ENCODE measurements at places on chromosomes 16 and 17.

GRCh38 chr16:87160234-87160636, 157.0 kb downstream of the C16orf95 start:
- no peak for DNase-seq

DNA sequence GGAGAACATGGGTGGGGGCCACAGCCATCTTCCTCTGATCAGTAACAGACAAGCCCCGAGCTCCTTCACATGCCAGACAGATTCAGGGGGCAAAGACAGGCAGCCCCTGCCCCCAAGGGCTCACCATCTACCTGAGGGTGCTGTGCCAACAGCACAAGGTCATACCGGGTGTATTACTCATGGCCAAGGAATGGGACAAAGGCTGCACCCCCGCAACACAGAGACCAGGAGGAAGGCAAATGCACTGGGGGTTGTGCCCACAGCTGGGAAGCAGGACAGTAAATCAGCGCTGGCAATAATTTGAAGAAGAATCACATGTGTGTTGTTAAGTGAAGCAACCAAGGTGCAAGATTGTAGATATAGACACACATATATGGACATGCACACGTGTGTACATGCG, 137.1 kb downstream of the C16orf95 start:
- DNase-seq: no peak

DNA sequence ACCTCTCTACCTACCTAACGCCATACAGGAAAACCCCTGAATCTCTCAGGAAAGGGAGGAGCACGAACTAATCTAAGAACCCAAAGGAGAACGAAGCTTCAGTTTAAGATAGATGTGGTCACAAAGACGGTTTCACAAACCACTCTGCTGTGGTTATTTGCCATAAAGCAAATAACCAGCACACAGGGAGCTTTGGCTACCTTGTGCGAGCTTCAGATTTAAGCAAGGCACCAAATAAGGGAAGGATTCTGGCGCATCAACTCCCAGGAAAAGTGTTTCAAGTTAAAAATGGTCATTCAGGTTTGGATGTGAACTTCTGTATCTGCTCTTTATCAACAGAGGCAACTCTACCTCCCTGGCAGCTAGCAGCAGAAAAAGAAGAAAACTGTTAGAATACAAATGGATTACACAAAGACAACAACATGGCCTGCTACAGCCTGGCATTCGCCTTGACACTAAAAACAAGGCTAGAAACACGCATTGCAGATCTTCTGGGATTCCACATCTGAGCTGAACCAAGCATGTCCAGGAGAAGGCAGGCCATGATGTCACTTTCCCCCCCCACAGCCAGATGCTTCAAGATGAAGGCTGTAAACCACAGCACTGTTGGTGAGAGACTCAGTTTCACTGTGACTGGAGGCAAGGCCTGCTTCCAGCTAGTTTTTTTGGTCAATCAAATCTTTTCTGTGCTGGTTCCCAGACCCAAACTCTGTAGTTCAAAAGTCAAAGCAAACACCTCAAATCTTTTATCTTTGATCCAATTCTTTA, 43.6 kb downstream of the SMG6 start:
- peak; percentile 45 for DNase-seq

- no peak for DNase-seq
Observed at GRCh38 chr17:39793301-39793872, 55.6 kb downstream of the GRB7 start.

GRCh38 chr16:66516509-66516807, 33.5 kb downstream of the TK2 start:
- no peak for DNase-seq

DNA sequence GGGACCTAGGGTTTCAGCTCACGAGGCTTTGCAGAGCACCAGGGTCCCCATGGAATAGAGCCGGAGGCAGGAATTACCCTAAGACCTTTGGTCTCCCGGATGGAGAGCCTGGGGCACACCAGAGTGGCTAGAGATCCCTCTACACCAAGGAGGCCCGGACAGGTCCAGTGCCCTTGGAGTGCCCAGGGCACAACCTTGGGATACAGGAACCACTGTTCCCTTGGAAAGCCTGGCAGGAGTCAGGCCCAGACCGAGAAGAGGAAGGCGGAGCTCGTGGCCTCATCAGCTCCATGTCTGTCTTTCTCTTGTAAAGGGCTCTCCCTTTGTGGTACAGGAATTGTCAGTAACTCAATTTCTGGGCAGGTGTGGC, 3.8 kb upstream of the DBNDD1 start:
- no peak for DNase-seq

DNA sequence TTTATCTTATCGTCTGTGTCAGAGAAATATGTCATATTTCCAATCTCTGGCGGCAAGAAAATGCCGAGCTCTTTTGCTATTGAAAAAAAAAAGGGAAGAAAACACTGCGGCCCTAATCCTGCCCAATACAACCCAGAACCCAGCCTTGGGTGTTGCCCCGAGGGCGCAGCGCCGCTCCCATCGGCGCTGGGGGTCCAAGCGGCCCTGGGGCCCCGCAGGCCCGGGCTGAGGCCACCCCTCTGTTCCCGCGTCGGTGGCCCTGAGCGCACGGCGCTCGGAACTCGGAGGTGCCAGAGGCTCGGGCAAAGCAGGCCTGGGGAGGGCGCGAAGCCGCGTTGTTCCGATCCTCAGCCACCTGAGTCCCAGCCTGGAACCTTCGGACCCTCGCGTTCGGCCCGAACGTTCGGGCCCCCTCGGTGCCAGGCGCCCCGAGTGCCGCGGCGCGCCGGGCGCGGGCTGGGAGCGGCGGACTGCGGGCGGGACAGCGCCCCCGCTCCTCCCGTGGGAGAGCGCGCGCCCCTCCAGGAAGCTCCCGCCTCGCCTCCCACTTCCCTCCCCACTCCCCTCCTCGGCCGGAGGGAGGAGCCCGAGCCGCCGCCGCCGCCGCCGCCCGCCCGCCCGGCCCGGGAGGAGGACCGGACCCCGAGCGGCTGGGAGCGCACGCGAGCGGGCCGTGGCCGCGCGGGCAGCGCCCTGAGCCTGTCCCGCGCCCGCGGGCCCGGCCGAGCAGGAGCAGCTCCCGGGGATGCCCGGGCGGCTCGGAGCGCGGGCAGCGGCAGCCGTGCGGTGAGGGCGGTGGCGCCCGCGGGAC, at the start of gene CPNE2:
CPNE2 (plus strand) TSS at position 609 of the 811 bp plus-strand sequence. CDS start 18,160 bp downstream, outside the sequence.
- DNase-seq: peak; percentile 9

DNA sequence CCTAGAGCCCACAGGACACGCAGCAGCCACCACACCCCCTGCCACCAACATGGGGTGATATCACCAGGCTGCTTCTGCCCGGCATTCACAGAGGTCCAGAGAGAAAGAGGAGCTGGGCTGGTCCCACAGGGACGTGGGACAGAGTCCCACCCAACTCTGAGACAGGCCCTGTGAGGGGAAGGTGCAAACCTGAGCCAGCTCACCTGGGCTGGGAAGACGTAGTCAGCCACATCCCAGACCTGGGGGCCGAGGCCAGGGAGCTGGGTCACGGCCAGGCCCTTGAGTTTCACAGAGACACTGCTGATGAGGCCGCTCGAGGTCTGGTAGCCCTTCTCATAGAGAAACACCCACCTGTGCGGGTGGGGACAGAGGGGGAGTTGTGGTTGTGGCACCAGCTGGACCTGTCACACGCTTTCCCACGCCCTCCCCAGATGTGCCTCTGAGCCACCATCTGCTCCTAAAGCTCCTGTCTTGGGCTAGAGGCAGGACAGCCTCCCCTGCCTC, 11.2 kb downstream of the P2RX1 start:
- no peak for DNase-seq

DNA sequence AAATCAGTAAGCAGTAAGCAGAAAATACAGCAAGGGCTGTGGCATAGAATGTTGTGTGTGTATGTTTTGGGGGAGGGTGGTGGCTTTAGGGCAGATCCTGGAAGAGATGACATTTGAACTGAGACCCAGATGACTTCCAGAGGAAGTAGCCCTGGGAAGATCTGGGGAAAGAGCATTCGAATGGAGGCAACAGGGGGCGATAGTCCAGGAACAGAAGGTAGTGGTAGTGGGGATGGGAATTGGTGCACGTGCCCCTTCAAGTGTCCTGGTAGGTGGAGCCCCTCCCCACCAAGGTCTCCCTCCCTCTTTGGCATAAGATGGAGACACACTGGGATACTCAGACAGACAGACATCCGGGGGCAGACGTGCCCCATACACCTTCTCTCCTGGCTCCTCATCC, 14.1 kb downstream of the ARHGEF15 start:
- no peak for DNase-seq

- DNase-seq: no peak
Observed at GRCh38 chr17:72978593-72979218, 113.8 kb downstream of the SLC39A11 start.

DNA sequence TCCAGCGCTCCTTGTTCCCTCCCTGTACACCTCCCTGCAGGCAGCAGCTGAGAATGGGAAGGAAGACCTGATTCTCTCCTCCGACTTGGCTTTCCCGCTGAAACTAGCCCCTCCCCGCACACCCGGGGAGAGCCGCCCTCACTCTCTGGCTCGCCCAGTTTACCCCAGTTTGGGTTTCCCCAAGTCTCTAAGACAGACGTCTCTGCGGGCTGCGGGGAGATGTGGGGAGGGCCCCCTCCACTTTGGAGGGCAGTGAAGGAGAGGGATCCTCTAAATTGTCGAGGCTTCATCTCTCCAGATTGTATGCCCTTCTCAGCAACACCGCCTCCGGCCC, 797 bp downstream of the GRB7 start:
- peak; percentile 54 for DNase-seq

DNA sequence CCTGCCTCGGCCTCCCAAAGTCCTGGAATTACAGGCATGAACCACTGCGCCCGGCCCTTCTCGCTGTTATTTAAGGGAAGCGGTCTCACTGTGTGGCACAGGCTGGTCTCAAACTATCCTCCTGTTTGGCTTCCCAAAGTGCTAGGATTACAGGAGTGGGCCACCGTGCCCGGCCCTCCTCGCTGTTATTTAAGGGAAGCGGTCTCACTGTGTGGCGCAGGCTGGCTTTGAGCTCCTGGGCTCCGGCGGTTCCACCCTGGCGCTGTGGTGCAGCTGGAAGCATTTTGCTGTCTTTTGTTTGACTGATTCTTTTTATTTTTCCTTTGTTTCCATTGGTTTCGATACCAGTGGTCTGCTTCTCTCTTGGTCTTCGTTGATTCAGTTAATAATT, 40.7 kb downstream of the FOXK2 start:
- no peak for DNase-seq

DNA sequence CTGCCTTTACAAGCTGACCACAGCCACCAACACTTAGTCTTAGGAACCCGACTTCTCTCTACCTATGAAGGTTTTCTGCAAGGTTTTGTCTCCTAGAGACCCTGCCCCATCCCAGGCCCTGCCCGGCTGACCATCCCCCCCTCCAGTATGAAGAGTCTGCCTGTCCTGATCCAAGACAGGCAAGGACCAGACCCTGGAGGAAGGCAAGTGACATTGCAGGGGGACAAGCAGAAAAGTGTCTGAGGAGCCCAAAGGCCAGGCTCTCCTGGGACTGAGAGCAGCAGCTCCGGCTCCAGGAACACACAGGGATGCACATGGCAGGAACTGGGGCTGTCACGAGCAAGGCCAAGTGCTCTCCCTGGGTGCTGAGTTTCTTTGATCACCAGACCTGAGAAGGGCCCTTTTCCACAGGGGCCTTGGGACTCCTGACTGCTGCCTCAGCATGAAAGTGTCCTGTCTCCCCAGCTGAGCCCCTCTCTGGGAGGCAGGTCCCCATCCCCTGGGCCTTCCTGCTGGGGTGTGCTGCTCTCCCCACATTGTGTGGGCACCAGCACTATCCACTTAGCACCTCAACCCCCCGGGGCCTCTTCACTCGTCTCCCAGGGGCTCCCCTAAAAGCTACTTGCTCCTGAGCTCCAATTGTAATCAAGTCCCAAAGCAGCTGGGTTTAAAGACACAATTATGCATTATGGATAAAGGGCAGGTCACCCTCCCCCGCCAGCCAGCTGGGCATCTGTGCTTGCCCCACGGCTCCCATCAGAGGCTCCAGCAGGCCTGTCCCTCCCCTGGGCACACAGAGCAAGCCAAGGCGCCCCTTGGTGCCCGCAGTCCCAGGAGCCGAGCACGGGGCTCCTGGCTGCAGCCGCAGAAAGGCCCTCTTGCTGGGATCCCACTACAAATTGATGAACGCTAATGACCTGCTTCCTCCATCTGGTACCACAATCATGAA, 11.6 kb upstream of the CACNG4 start:
- DNase-seq: no peak

DNA sequence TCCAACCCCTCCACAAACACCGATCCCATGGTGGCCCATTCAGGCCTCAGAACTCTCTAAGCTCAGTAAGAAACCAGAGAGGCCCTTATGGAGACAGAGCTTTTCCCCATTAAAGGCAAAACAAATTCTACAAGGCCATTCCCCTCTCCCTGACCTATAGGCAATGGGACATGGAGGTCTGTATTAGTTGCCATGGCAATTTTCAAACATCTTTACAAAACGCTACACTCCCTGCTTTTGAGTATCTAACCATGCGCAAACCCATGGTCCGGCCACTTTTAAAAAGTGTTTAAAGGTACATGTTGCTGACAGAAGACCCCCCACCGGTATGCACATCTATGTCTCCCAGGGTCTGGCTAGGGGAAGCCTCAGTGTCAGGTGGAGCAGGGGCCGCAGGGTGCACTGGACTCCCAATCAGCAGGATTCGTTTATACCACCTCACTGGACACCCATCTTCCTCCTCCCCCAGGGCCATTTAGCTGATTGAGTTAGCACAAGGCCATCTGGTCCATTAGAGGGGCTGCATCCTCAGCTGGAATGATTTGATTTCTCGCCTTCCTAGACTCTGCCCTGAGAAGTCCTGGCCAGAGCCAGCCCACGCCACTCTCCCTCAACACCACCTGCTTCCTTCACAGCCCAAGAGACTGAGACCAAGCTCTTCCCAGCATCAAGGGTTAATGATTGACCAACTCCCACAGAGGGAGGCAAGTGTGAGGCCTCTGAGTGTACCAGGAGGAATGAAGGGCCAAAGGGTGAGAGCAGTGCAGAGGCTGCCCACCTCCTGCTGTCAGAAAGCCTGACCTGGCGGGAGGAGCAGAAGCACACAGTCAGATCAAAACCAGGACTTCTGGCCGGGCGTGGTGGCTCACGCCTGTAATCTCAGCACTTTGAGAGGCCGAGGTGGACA, 10.9 kb downstream of the ACLY start:
- DNase-seq: no peak

DNA sequence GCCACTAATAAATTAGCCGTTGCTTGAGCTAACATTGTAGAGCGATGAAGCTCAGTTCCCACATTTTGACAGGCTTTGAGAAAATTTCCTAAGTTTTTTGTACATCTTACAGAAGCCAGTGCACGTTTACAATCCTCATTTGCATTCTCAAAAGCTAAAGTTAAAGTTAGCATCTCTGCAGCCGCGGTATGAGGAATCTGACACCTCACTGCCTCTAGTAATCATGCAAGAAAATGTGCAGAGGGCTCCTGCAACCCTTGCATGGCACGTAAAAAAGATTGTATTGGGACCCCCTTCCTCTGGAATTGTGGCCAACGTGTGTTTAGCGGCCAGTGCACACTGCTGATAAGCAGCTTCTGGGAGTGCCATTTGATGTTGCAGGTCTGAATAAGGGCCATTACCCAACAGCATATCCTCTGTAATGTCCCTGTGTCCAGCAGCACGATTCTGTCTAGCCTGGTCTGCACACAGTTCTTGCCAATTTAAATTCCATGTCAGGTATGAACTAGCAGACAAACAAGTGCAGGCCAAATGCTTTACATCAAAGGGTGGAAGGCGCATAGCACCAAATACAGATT, 12.4 kb upstream of the ZNF689 start:
- DNase-seq: no peak
